H1 (cell line): ENCODE measurements at places on chromosomes 1 and 21. TPM values are rescaled to one million over a fixed set of nuclear protein-coding genes. Genes with fewer than 3 reads are reported as not detected.

DNA sequence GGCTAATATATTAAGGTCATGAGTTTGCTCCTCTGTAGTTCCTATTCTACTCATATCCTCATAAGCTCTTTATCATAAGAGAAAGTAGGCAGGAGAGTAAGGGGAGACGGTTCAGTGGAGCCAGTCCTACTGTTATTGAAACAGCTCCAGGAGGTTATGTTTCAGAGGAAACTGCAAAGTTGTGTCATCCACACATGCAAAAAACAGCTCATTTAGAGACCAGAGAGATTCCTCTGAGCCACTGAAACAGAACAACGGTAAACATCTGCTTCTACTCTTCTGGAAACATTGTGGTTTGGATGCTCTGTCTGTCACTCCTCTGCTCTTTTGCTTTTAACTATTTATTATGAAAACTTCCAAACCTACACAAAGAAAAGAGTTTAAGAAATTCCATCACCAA lies 66.3 kb upstream of the PPP2R5A start:
- H3K4me3 ChIP-seq: no peak overlapping the region
- no peak overlapping the region for H3K27ac ChIP-seq
- H3K36me3 ChIP-seq: no peaks in the 10 kb centered on the region
- no peak for DNase-seq
- 0 out of 2 replicates have a peak, but pooled peaks cover 2% of the 10 kb centered on the region for H3K4me1 ChIP-seq

- H3K27ac ChIP-seq: no peak overlapping the region
- no peaks in the 10 kb centered on the region for H3K36me3 ChIP-seq
- no peak overlapping the region for H3K4me3 ChIP-seq
These were observed 7.3 kb upstream of the IFNGR2 start for GRCh38 chr21:33395891-33396331.

Gene HSD3B1
- total RNA-seq: not detected in 2 replicates

- H3K4me3 ChIP-seq: no peak overlapping the region
- H3K4me1 ChIP-seq: no peaks in the 10 kb centered on the region
- H3K27me3 ChIP-seq: no peaks in the 10 kb centered on the region
- DNase-seq: no peak
These were observed 11.9 kb upstream of the DUSP10 start for GRCh38 chr1:221753828-221754188.

Gene PLEKHO1
- 35.0 and 37.0 TPM in 2 replicates for total RNA-seq

Gene HYI
- total RNA-seq: 17.0 and 17.7 TPM in 2 replicates

GRCh38 chr1:75985827-75986226 lies 53.6 kb upstream of the ASB17 start:
- DNase-seq: no peak
- no peaks in the 10 kb centered on the region for H3K27me3 ChIP-seq
- no peak overlapping the region for H3K4me3 ChIP-seq
- no peak overlapping the region for H3K27ac ChIP-seq
- H3K4me1 ChIP-seq: no peaks in the 10 kb centered on the region

Gene CYP2J2
- total RNA-seq: 2.1 and 2.2 TPM in 2 replicates

Gene EPHX1
- 79.1 and 80.0 TPM in 2 replicates for total RNA-seq

DNA sequence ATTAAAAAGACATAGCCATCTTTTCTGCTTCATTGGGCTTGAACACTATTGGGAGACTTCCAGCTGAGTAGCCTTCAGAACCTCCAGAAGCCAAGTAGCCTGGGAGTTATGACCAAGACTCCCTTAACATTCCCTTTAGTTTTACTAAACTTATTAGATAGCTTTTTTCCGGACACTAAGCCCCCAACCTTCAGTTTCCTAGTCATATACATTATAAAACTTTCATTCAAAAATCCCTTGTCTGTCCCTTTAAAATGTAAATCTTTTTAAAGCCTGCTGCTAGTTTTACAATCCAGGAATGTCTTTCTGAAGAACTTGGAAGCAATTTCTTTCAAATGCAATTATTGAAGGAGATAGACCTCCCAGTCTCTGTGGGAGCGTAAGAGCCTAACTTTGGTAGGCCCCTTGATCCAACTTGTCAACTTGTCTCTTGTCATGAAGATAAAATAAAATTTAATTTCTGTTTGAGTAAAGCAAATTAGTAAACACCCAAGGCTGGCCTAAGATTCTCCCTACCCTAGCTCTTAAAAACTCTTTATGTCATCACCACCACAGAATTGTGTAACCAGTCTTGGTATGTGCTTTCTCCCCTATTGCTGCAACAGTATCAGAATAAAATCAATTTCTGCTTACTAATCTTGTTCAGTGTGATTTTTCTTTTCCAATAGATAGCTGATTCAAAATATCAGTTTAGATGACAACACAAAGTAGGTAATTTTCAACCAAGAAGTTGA lies 796.2 kb downstream of the PLA2G4A start:
- H3K27me3 ChIP-seq: no peaks in the 10 kb centered on the region
- peak; percentile 21 for DNase-seq
- H3K4me1 ChIP-seq: no peaks in the 10 kb centered on the region
- H3K27ac ChIP-seq: no peak overlapping the region; the same call in 1 of the 2 replicates
- H3K4me3 ChIP-seq: no peak overlapping the region

GRCh38 chr1:163745204-163745603 lies 423.4 kb downstream of the NUF2 start:
- no peak overlapping the region for H3K27ac ChIP-seq
- no peak overlapping the region for H3K4me3 ChIP-seq
- H3K27me3 ChIP-seq: no peaks in the 10 kb centered on the region
- H3K36me3 ChIP-seq: no peaks in the 10 kb centered on the region

- no peaks in the 10 kb centered on the region for H3K27me3 ChIP-seq
- H3K4me1 ChIP-seq: peaks cover 3% of the 10 kb centered on the region
- DNase-seq: no peak
- H3K4me3 ChIP-seq: no peak overlapping the region
- peaks cover 2% of the 10 kb centered on the region; the same call in 1 of the 2 replicates for H3K36me3 ChIP-seq
These were observed 18.9 kb upstream of the PDXK start for GRCh38 chr21:43699933-43700599.

GRCh38 chr1:46086576-46086975 lies 45.9 kb downstream of the PIK3R3 start:
- DNase-seq: no peak
- H3K36me3 ChIP-seq: no peaks in the 10 kb centered on the region
- no peaks in the 10 kb centered on the region for H3K4me1 ChIP-seq
- no peak overlapping the region for H3K27ac ChIP-seq
- no peaks in the 10 kb centered on the region for H3K27me3 ChIP-seq

DNA sequence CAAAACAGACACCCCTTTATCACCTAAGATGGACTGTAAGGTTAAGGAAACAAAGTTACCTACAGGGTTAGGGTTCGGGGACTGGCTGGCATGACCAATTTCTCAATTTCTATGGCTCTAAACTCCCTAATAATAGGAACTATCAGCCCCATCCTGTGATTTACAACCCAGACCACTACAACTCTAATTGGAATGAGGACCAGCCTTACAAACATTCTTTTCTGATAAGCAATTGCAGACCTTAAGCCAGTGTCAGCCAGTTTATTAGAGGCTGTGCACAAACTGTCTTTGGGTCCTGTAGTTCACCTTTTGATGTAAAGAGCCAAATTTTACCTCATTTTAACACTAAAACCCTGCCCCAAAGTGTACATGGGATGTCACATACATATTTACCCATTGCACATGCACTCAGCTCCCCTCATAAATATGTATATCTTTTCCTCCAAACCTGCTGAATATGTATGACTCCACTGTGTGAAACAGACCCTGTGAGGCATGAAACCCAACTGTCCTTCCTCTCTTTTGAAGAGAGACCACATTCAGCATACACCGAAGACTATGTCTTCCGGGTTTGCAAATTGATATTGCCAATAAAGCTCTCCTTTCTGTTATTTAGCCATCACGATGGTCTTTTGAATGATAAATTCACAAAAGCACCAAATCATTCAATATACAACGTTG lies 7.3 kb upstream of the APP start:
- H3K27me3 ChIP-seq: no peaks in the 10 kb centered on the region
- H3K27ac ChIP-seq: no peak overlapping the region
- no peak for DNase-seq

DNA sequence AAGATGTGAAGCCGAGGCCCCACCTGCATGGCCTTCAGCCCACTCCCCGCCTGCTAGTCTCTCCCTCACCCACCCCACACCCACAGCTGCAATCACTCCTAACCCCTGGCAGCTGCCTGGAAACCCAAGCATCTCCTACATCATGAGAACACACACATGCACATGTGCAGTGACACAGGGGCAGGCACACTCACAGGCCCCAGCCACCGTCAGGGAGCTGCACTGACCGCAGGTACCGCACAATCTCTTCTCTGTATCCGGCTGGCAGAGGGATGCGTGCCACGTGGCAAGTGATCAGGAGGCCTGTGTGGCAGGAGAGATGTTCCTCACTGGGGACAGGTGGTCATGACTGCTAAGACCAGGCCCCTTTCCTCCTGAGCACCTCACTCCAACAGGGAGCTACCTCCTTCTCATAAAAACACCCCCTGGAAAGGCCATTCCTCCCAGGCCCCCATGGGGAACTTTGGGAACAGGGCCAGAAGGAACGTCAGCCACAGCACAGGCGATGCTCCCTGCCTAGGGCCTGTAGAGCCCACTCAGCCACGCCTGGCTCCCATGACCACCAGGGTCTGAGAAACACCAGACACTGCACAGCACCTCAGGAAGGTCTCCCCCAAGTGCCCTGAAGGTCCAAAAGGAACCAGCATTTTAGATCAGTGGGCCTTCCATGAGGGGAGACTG lies 6.0 kb downstream of the LSS start:
- H3K4me3 ChIP-seq: no peak overlapping the region
- DNase-seq: no peak
- no peaks in the 10 kb centered on the region for H3K27me3 ChIP-seq

GRCh38 chr21:41419921-41420862 lies 5.8 kb upstream of the MX1 start:
- H3K4me1 ChIP-seq: peaks cover 9% of the 10 kb centered on the region
- peak overlapping the region; percentile 61 for H3K4me3 ChIP-seq
- no peak overlapping the region for H3K27ac ChIP-seq
- peaks cover 9% of the 10 kb centered on the region; the same call in 1 of the 2 replicates for H3K27me3 ChIP-seq
